A549 treated with DMSO at 1 μM for 4 hours (cell line): ENCODE measurements at places on chromosomes 2 and 18. TPM values are rescaled to one million over a fixed set of nuclear protein-coding genes. Genes with fewer than 3 reads are reported as not detected.

Gene HOXD3
- 0.15 to 0.18 TPM (median 0.16 TPM) in 4 of 5 replicates, not detected in the other for total RNA-seq

Gene CTLA4
- not detected in 5 replicates for total RNA-seq

Gene GDF7
- 0.02 to 0.05 TPM (median 0.05 TPM) in 5 replicates for total RNA-seq

Gene HOXD4
- total RNA-seq, result 0.22 to 0.55 TPM (median 0.36 TPM) in 5 replicates

Gene SETBP1
- total RNA-seq, result 0.65 to 0.87 TPM (median 0.79 TPM) in 5 replicates

Gene PTPRN
- 1.3 to 2.2 TPM (median 1.9 TPM) in 5 replicates for total RNA-seq

Gene MAP3K20
- total RNA-seq, result 32.0 to 45.8 TPM (median 42.4 TPM) in 5 replicates

Gene UGT1A3
- total RNA-seq, result 0.06 to 0.16 TPM (median 0.13 TPM) in 4 of 5 replicates, not detected in the other

Gene SEPTIN2
- total RNA-seq, result 253 to 324 TPM (median 293 TPM) in 5 replicates

Gene ABCG8
- total RNA-seq, result not detected in 5 replicates

Gene PPP1CB
- total RNA-seq, result 98.9 to 160 TPM (median 133 TPM) in 5 replicates

Gene EDAR
- 0.02 TPM in 2 of 5 replicates, not detected in the others for total RNA-seq

Gene DNAH7
- 0.93 to 1.6 TPM (median 1.2 TPM) in 5 replicates for total RNA-seq

Gene GULP1
- 36.3 to 52.8 TPM (median 39.9 TPM) in 5 replicates for total RNA-seq

Gene CCDC121
- 2.8 to 4.1 TPM (median 3.6 TPM) in 5 replicates for total RNA-seq

Gene ANKRD29
- total RNA-seq, result 10.0 to 14.9 TPM (median 12.6 TPM) in 5 replicates
